Activated naive CD8-positive, alpha-beta T cell treated with anti-CD3 and anti-CD28 coated beads for 36 hours (primary cell): ENCODE measurements at places on chromosomes 2 and 18. TPM values are rescaled to one million over a fixed set of nuclear protein-coding genes. Genes with fewer than 3 reads are reported as not detected.

DNA sequence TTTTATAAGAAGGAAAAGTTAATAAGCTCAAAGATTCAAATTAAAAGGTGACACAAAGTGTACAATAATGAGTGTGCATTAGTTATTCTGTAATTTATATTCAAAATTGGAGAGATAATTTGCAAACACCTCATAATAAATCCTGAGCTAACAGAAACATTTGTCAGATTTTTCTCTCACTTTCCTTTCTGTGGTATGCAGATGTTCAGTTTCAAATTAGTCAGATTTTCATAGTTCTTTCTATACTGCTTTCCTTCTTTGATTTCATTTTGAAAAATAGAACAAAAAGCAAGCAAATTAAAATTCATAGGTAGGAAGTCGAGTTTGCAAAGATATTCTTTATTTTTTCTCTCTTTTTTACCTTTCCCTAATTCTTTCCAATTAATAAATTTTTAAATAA, 1420.1 kb upstream of the NXPH2 start:
- H3K27ac ChIP-seq = no peak overlapping the region
- H3K36me3 ChIP-seq = no peaks in the 10 kb centered on the region
- peaks cover 3% of the 10 kb centered on the region for H3K4me1 ChIP-seq
- H3K27me3 ChIP-seq = no peaks in the 10 kb centered on the region
- no peak overlapping the region for H3K4me3 ChIP-seq
- no peak for DNase-seq

GRCh38 chr18:39942702-39943101, 2012.3 kb upstream of the PIK3C3 start:
- no peak overlapping the region for H3K27ac ChIP-seq
- no peak overlapping the region for H3K4me3 ChIP-seq
- no peaks in the 10 kb centered on the region for H3K4me1 ChIP-seq

- H3K36me3 ChIP-seq = no peaks in the 10 kb centered on the region
- DNase-seq = no peak
- no peaks in the 10 kb centered on the region for H3K4me1 ChIP-seq
Observed at GRCh38 chr2:20218331-20219320, 6.3 kb downstream of the SDC1 start.

The LYPD1 gene
- not detected for total RNA-seq

GRCh38 chr18:47345291-47345690, 93.8 kb upstream of the SKOR2 start:
- H3K27ac ChIP-seq = no peak overlapping the region
- no peak overlapping the region for H3K4me3 ChIP-seq
- no peaks in the 10 kb centered on the region for H3K4me1 ChIP-seq
- H3K27me3 ChIP-seq = no peaks in the 10 kb centered on the region
- no peak for DNase-seq
- H3K36me3 ChIP-seq = no peaks in the 10 kb centered on the region

The C1QL2 gene
- not detected for total RNA-seq

The CFAP221 gene
- total RNA-seq = not detected

- no peak overlapping the region for H3K4me3 ChIP-seq
- H3K36me3 ChIP-seq = peaks cover 1% of the 10 kb centered on the region
- peaks cover 3% of the 10 kb centered on the region for H3K4me1 ChIP-seq
- no peak for DNase-seq
- H3K27me3 ChIP-seq = peaks cover 32% of the 10 kb centered on the region
Observed at GRCh38 chr2:209773377-209773776, 1.7 kb downstream of the UNC80 start.

- H3K4me3 ChIP-seq = no peak overlapping the region
- no peaks in the 10 kb centered on the region for H3K27me3 ChIP-seq
- no peak for DNase-seq
- H3K4me1 ChIP-seq = no peaks in the 10 kb centered on the region
- peaks cover 12% of the 10 kb centered on the region for H3K36me3 ChIP-seq
Observed at GRCh38 chr2:24152413-24153197, 22.2 kb upstream of the FAM228A start.

The AMER3 gene
- not detected for total RNA-seq

DNA sequence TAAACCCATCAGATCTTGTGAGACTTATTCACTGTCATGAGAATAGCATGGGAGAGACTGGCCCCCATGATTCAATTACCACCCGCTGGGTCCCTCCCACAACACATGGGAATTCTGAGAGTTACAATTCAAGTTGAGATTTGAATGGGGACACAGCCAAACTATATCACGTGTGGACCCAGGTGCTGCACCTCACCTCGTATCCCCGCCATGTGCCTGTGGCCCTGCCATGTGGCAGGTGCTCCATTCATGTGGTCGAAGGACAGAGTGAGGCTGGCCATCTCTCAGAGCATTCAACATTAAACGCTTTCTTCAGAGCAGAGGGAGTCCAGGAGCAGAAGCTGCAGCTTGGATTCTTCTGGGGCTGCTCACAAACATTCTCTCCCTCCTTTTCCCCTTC, 32.3 kb downstream of the MROH2A start:
- no peaks in the 10 kb centered on the region for H3K4me1 ChIP-seq
- peaks cover 2% of the 10 kb centered on the region for H3K27me3 ChIP-seq
- no peaks in the 10 kb centered on the region for H3K36me3 ChIP-seq
- DNase-seq = no peak
- no peak overlapping the region for H3K27ac ChIP-seq
